ENCODE measurements at places on chromosomes 7 and 10.

GRCh38 chr7:1852517-1853430, 182.7 kb downstream of the ELFN1 start:
- no peak for DNase-seq

DNA sequence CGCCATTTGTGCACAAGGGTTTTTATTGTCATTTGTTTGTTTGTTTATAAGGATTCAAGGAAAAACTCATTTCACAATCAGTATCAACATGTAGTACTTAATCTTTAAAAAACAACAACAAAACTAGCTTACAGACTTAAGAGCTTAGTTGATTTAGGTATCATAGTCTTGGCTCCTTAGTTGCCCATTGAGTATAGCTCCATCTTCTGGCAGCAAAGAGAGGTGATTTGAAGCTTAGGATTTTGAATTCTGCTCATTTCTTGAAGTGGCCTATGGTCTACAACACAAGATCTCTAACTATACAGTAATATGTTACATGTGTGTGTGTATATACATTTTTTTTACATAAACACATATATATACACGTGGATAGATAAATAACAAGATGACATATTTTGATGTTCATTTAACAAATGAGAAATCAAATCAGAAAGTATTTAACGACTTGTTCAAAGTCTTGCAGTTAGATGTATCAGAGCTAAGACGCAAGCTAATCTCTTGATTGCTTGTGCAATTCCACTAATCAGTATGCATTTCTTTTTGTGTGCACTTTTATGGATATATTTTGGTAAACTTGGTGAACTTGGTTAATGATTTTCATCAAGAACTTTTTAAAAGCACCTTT, 307.3 kb downstream of the CAMK1D start:
- no peak for DNase-seq

- DNase-seq: no peak
Observed at GRCh38 chr7:132065193-132065988, 509.0 kb upstream of the PODXL start.

DNA sequence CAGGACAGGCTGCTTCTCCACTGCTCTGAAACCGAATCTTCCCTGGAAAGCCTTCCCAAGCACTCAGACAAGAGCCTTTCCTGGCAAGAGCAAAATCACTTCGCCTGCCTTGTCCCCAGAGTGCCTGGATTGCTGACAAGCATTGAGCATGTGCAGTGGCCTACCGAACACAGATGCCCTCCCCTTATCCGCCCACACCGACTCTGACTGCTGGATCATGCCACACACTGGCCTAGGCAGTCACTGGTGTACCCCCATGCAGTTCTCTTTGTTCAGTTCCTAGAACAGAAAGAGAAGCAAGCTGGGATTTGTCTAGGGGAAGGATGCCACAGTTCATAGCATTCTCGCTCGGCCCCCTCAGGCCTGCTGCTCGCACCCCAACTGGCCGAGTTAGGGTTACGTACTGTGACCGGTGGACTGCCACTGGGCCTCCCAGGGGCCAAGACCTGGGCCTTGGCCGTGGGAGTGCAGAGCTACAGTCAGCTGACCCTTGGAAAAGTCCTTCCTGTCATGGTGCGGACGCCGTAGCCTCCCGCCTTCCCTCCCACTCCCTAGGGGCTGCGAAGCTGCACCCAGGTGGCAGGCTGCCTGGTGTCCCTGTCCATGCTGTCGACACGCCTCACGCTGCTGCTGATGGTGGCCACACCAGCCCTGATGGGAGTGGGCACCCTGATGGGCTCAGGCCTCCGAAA, 6.9 kb downstream of the ABCB8 start:
- peak; percentile 37 for DNase-seq

DNA sequence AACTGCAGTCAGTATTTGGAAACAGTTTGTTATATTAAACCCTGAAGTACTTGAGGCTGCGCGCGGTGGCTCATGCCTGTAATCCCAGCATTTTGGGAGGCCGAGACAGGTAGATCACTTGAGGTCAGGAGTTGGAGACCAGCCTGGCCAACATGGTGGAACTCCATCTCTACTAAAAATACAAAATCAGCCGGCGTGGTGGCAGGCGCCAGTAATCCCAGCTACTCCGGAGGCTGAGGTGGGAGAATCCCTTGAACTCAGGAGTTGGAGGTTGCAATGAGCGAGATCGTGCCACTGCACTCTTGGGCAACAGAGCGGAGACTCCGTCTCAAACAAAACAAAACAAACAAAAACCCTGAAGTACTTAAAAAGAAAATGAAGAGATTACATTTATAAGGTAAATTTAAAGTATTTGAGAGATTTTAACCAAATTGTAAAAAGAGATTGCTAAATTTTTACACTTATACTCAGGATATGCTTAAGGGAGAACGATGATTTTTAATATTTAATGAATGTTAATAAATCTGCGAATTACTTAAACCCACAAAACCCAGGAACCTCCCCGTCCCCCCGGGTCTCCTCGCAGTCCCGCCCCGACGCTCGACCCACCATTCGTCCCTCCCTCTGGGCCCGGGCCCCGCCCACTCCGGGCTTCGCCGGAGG, 425 bp upstream of the MTG1 start:
- DNase-seq: no peak

- no peak for DNase-seq
Observed at GRCh38 chr7:157519798-157520244, 183.0 kb downstream of the DNAJB6 start.

DNA sequence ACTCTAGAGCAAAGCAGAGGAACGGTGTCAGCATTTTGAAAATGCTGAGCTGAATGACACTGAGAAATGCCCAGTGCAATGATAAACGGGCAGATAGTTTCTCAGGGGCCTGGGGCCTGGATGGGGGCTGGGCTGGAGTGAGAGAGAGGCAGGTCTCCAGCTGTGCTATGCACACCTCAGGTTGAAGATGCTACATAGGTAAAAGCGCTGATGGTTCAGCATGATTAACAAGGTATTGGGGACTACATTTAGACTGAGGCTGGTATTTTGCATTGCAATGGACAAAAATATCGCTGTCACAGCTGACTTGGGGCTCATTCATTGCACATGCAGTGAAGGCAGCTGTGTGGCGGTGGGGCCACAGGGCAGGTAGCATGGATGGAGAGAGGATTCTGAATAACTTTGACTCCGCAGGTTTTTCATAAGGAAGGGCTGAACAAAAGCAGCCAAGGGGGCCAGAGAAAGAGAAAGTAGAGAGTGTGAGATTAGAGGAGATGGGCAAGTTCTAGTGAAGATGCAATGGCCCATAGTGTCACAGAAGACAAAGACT, 290.8 kb upstream of the ZNF32 start:
- no peak for DNase-seq

GRCh38 chr7:1815051-1815481, 145.0 kb downstream of the ELFN1 start:
- DNase-seq: no peak

DNA sequence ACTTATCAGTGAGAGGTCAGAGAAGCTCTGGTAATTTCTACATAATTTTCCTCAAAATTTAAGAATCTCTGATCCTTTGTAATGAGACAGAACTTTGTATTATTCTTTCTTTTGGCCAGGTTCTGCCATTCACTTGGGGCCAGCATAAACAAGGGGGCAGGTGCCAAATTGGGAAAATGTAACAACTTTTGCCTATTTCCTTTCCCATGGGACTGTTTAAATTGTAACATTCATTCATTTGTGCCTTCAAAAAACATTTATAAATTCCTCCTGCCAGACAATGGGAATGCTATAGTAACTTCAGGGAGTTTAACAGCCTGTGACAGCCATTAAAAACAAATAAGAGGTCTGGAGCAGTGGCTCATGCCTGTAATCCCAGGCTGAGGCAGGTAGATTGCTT, 12.4 kb downstream of the DYNC1I1 start:
- DNase-seq: no peak

DNA sequence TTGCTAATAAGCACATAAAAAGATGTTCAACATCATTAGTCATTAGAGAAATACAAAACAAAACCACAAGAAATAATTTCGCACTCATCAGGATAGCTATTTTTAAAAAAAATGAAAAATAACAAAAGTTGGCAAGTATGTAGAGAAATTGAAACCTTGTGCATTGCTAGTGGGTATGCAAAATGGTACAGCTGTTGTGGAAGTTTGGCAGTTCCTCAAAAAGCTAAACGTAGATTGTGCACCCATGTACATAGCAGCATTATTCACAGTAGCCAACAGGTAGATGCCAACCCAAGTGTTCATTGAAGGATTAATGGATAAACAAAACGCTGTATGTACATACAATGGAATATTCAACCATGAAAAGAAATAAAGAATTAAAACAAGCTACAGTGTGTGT, 35.3 kb upstream of the STARD3NL start:
- no peak for DNase-seq

GRCh38 chr10:117544711-117545140, 2.2 kb downstream of the EMX2 start:
- DNase-seq: no peak

- DNase-seq: no peak
Observed at GRCh38 chr10:87915406-87915805, 52.0 kb downstream of the PTEN start.

DNA sequence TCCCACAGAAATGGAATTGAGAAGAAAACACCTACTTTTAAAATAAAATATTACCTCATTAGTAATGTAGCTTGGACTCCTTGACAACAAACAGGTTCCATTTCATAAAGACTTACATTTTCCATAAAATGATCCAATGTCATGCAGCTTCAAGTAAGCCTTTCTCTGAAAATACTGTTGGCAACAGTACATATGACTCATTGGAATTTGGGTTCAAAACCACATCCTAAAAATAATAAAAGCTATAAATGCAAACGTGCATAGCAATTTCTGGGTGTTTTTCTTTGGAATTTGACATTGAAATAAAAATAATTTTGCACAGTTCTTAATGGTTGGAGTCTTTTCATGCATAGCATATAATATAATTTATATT, 47.9 kb downstream of the FHIP2A start:
- no peak for DNase-seq

DNA sequence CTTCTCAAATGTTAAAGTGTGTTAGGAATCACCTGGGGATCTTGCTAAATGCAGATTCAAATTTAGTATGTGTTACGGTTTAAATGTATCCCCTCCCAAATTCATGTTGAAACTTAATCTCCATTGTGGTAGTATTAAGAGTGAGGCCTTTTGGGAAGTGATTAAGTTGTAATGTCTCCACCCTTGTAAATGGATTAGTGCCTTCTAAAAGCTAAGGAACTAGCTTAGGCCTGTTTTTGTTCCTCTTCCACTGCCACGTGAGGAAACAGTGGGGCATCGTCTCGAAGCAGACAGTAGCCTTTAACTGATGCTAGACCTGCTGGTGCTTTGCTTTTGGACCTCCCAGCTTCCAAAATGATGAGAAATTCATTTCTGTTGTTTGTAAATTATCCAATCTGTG, 52.3 kb upstream of the SEMA3D start:
- no peak for DNase-seq

- DNase-seq: no peak
Observed at GRCh38 chr7:114789161-114789560, 132.7 kb upstream of the MDFIC start.

- no peak for DNase-seq
Observed at GRCh38 chr7:3321206-3321605, 20.2 kb downstream of the SDK1 start.

- DNase-seq: no peak
Observed at GRCh38 chr10:11318826-11319598, 292.4 kb downstream of the USP6NL start.

GRCh38 chr7:55413442-55413841, 48.3 kb downstream of the LANCL2 start:
- DNase-seq: no peak

DNA sequence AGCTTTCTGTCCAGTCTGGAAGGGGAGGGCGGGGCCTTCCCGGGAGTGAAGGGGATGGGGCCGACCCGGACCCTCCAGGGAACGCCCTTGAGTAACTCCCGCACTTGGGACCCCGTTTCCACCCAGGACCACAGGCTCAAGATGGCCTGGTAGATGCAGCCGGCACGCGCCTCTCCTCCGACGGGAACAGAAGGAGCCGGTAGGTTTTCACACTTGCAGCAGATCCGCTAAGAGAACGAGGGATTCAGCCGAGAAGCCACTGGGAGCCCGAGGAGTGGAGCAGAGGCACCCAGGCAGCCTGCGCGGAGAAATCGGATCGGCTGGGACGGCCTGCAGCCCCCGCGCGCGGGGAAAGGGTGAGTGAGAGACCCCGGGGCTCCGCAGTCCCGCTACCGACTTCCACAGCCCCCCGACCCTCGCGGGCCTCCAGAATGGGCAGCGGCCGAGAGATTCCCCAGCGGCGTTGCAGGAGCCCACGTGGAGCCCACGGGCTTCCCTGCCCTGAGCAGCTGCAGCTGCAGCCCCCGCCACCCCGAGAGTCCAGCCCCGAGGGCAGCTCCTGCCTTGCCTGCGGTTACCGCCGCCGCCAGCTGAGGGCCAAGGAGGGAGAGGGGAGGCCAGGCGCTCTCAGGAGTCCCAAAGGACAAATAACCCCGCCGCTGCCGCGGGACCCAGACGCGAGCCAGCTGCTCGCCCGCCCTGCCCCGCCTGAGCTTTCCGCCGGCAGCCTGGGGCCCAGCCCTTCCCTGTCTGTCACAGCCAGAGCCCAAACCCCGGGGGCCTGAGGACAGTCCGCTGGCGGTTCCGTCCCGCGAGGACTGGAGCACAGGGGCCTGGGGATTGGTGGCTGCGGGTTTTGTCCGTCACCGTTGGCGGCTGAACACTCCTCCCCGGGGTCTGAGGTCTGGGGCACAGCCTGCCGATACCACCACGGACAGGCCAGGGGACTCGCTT, 21.8 kb downstream of the IFT22 start:
- DNase-seq: no peak

GRCh38 chr10:71437537-71438092, 40.9 kb downstream of the CDH23 start:
- no peak for DNase-seq

- no peak for DNase-seq
Observed at GRCh38 chr7:36638140-36638539, 86.2 kb downstream of the AOAH start.

DNA sequence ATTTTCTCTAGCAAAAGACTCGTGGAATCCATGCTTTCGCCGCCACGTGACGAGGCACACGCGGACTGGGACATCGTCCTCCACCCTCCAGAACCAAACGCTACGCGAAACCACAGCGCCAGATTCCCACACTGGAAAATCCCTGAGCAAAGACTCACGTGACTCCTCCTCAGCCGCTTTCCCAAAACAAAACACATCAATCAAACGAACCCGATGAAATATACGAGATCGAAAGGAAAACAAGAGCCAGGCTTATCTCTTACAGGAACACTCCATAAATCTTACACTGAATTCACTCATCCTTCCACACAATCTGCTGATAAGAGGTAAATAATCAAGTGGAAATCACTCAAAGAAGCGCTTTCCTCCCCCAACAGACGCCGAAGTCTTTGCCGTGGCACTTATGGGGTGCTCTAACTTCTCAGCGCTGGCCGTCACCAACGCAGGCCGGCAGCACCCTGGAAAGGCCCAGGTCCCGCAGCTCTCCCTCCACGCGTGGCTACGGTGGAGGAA, 23.8 kb downstream of the DIP2C start:
- no peak for DNase-seq

- no peak for DNase-seq
Observed at GRCh38 chr7:100122568-100122967, 3.1 kb downstream of the CNPY4 start.
